Cortex of kidney (tissue), 1 donor: ENCODE measurements at places on chromosomes 6 and 20.

DNA sequence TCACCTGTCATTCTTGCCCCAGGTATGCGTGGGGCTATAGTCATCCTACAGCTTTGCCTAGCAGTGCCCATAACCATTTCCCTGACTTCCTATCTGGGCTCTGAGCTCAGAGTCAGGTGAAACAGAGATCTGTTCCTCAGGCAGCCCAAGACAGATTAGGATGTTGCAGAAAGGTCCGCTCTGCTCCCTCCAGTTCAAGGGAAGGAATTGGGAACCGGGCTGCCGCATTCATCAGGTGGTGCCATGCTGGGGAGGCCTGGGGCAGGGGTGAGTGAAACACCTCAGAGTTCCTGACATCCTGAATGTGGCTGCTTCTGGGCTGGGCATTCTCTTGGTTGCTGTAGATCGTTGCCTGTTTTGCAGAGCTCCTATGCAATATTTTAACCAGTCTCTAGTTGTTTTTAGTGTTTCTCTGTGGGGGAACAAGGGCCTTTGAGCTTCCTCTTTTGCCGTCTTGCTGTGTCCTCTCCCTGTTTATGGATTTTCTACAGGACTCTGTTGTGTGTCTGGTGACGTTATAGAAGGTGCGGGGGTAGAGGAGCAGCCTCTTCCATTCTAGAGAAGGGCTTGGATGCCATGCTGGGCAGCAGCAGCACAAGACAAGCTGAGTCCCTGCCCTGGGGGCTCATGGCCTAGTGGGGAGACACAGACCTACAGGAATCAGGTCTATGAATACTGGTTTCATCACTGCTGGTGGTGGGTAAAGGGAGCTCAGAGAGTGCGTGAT is 9.2 kb downstream of the ENTPD6 start:
- DNase-seq = no peak

GRCh38 chr20:50635676-50636600 is 55.4 kb downstream of the RIPOR3 start:
- no peak for DNase-seq

GRCh38 chr6:132359886-132360285 is 41.4 kb downstream of the MOXD1 start:
- DNase-seq = no peak

- no peak for DNase-seq
Observed at GRCh38 chr6:21874372-21874771, 280.8 kb downstream of the SOX4 start.

DNA sequence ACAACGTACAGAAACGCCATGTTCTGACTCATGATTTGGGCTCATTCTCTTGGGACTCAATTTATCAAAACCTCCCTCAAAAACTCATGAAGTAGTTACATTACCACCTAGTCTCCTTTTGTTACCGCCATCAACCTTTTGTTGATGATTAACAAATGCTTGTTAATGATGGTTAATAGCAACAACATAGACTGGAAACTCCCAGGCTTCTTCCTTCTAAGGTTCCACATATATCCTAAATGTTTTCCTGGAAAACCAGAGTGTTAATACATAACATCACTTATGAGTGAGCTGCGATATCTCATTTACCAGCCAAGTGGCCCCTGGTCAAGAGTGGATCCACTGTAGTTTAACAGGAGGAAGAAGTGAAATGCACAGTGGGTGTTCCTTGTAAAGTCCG is 176.3 kb downstream of the ERMARD start:
- no peak for DNase-seq

GRCh38 chr6:156182356-156182755 is 594.8 kb upstream of the ARID1B start:
- no peak for DNase-seq

DNA sequence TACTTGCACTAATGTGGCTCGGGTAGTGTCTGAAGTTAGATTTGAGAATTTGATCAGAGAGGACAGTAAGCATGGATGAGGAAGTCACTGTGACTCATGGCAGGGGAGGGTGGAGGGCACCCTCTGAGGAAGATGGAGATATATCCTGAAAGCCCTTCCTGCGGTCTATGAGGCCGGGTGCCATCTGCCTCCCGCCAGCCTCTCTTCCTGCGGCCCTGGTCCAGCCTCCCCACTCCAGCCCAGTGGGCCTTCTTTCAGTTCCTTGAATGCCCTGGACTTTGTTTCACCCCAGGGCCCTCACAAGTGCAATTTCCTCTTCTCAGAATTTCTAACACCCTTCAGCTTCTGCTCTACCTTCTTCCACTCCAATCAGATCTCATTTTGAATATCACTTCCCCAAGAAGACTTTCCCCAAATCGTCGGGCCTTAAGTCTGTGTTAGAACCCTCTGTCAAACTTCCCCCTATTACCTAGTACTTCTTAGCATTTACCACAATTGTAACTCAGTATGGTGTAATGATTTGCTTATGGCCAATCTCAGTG is 20.2 kb upstream of the TNFAIP3 start:
- no peak for DNase-seq

DNA sequence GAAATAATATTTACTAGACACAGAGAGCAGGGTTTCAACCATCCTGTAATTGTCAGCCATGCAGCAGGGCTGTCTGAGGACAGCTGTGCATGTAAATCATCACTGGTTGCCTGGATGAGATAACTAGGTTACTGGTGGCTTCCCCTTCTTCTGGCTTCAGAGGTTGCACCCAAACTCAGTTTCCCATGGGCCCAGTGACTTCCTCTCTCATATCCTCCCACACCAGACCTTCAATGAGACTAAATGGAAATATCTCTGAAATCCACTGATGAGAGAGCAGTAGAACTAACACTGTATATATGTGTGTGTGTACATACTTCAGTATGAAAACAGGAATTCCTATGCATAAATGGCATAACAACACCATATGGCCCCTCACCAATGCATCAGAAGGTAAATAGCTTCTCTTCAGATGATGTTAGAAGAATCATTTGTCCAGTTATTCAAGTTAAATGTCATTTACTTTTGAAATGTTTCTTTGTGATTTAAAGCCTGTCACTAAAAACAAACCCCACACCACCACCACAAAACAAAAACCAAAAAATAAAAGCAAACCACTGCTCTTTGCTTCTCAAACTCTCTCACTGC is 51.0 kb upstream of the IL20RA start:
- DNase-seq = no peak

GRCh38 chr6:13803581-13803980 is 10.8 kb downstream of the MCUR1 start:
- DNase-seq = no peak

GRCh38 chr6:32692019-32692418 is 25.6 kb upstream of the HLA-DQB1 start:
- no peak for DNase-seq

GRCh38 chr20:23857962-23858595 is 21.5 kb downstream of the CST5 start:
- no peak for DNase-seq

- DNase-seq = no peak
Observed at GRCh38 chr20:23097636-23098580, 11.8 kb upstream of the CD93 start.

GRCh38 chr20:41507436-41507835 is 110.7 kb downstream of the CHD6 start:
- DNase-seq = no peak

- DNase-seq = no peak
Observed at GRCh38 chr20:57667388-57667787, 42.4 kb downstream of the PMEPA1 start.

GRCh38 chr6:90003069-90003795 is 109.0 kb downstream of the GJA10 start:
- no peak for DNase-seq

GRCh38 chr6:108113557-108114519 is 39.3 kb upstream of the OSTM1 start:
- DNase-seq = no peak

DNA sequence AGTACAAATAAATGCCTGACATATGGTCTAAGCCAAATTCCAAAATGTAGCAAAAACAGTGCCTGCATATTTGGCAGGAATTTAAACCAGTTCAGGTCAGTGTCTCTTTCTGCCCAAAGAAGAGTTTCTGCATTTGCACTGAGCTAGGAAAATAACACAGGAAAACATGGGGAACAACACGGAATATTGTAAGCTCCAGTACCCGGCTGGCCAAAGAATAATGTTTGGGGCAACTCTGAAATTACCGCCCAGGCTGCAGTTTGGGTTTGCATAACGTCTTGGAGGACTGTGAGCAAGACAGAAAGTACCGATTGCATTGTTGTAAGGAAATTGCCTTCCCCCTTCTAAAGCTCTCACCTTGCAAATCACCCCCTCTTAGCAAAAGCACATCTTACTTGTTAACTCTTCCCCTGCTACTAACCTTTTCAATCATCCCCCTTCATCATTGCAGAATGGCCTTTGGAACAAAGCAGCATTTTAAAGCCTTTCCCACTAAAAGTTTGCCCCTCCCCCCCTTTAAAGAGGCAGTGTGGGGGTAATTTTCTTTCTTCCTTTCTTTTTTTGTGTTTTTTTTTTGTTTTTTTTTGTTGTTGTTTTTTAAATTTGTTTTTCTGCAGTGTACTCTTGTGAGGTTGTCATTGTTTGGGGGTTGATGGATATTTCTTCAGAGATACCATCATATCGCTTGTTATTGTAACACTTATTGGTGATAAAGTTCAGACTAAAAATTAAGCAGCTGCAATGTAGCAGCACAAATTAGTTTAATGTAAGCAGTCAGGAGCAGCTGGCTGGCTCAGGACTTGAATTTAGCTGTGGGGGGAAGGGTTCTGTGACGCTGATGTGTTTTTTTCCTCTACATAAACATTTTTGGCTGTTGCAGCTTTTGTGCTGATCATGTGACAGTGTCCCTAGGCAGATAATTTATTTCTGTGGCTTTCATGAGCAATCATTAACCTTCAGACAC is 100.0 kb upstream of the CITED2 start:
- DNase-seq = no peak

DNA sequence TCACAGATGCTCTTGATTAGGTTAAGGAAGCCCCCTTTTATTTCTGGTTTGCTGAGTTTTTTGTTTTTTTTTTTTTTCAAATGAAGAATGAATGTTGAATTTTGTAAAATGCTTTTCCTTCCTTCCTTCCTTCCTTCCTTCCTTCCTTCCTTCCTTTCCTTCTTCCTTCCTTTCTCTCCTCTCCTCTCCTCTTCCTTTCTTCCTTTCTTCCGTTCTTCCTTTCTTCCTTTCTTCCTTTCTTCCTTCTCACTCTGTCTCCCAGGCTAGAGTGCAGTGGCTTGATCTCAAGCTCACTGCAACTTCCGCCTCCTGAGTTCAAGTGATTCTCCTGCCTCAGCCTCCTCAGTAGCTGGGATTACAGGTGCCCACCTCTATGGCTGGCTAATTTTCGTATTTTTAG is 158.2 kb downstream of the ZFAND3 start:
- DNase-seq = no peak

DNA sequence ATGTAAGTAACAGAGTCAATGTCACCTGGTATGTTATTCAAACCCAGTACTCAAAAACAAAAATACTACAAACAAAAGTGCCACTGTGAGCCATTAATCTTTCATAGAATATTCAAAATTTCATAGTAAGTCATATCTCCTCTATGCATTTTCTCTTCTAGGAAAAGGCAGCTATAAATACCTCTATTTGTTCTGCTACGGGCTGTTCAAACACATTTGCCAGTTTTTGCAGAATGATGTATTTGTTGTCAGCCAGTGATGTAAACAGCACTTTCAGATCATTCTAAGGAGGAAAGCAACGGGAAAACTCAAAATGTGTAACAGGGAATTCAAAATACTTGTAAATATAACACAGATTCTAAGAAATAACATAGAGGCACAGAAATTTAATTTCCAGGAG is 388.2 kb downstream of the SYNE1 start:
- no peak for DNase-seq

DNA sequence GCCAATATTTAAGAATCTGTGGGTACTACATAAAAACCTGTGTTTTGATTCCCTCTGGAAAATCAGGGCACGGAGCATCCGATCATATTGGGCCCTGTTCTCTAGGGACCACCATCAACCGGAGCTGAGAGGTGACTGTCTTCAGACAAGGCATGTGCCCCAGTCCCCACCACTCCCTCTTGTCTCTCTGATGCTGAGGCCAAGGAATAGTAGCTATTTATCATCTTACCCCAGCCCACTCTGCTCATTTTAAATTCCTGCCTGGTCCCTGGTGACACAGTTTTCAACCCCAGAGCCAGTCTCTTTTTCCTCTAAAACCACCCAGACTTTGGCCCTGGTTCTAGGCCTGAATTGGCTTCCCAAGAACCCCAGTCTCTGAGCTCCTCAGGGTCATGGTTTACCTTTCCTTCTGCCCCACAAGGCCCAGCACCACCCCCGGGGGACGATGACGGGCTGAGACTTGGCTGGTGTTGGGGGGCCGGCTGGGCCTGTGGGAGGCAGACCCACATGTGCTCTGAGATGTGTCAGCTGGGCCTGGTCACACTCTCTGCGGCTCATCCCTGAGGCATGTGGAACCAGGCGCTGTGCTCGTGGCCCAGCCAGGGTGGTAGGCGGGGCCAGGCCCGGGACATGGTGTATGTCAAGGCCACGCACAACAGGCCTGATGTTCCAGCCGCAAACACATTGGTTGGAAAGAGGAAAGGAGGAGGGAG is 114.4 kb downstream of the CEBPB start:
- no peak for DNase-seq

DNA sequence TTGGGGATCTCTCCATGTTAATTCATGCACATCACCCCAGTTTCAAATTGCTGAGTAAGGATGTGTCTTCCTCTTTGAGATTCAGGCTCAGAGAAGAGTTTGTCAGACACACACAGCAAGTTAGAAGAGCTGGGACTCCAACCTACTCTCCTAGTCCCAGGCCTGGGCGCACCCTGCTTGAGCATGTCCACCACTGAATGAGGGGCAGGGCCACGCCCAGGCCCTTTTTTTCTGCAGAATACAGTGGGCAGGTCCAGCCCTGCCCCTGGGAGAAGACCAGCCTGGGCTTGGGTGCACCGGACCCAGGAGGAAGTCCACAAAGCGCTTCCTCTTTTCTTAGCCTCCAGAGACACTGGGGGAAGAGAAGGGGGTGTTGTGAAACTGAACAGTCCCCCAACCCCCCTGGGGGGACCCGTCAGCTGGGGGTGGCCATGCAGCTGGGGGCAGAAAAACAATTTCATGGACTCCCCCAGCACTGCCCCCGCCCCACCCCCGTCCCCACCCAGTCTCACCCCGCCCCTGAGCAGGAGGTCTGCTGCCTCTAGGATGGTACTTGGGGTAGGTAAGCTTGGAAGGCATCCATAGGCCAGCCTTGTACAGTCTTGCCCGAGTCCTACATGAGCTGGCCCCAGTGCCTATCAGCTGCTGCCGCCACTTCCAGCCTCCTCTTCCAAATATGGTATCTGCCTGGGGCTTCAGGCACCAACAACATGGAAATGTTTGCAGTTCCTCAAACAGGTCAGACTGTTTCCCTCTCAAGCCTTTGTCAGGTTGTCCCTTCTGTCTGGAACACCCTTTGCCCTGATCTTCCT is 11.7 kb upstream of the HCK start:
- DNase-seq = no peak

GRCh38 chr20:63743210-63743970 is 3.8 kb downstream of the SLC2A4RG start:
- DNase-seq = no peak
